Left hindlimb (tissue), 1 donor: ENCODE measurements at places on chromosomes 12 and 14.

DNA sequence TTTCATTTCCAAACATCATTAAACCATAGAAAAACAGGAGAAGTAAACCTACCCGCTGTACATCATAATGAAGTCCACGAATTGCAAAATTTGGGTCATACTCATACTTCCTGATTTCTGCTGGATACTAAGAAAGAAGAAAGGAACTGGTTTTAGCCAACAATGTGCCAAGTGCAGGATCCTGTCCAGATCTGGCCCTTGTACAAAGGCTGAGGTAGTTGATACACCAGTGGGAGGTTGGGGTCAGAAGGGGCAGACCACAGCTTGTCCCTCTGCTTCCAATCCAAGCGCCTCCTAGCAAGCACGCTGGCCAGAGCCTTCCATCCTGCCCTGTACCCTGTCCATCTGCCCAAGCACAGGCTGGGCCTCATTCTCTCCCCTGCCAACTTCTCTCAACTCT lies 34.2 kb downstream of the NT5DC3 start:
- DNase-seq, result no peak

DNA sequence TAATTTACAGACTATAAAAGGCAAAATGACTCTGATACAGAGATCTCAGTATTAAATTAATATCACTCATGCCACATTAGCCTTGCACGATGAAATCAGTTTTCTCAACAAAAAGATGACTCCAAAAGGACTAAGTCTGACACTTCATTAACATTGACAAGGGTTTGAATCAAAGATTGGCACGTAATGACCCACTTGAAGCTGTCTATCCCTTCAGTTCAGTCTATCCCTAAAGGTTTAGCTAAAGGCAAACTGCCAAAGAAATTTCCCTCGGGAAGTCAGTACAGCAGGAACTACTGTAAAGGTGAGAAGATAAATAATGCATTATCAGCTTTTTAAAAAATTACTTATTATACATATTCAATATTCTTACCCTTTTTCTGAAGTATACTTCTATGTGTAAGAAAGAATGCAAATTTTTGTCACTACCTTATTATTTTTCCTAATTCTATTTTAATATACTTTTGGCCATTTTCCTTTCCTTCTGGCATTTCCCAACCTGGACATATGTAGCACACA lies 127.1 kb downstream of the NELL2 start:
- DNase-seq, result no peak

GRCh38 chr12:110860833-110861296 lies 14.1 kb downstream of the CCDC63 start:
- DNase-seq, result no peak

DNA sequence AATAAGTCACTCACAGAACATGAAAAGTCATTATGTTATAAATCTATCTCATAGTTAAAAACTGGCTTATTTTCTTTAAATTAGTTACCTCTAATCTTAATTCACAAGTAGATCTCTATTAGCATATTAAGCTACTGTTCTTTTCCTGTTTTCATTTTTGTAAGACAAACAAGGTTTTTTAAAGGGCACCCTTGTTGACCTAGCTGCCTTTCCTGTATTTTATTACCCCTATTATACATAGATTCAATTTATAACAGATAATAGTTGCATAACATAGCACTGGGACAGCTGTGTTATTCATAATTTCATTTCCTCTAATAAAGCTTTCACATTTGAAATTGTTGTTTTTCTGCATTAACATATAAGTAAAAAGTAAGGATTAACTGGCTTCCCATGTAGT lies 1500.7 kb upstream of the FLRT2 start:
- DNase-seq, result no peak

- DNase-seq, result no peak
Observed at GRCh38 chr12:45801625-45802024, 72.1 kb downstream of the ARID2 start.

- DNase-seq, result peak; percentile 57
Observed at GRCh38 chr14:88256997-88257950, 65.8 kb downstream of the KCNK10 start.

- DNase-seq, result no peak
Observed at GRCh38 chr14:35632676-35633075, 98.7 kb downstream of the INSM2 start.

- DNase-seq, result no peak
Observed at GRCh38 chr12:76633415-76633814, 73.8 kb upstream of the OSBPL8 start.

- no peak for DNase-seq
Observed at GRCh38 chr12:50058743-50059312, 1.4 kb downstream of the ASIC1 start.

DNA sequence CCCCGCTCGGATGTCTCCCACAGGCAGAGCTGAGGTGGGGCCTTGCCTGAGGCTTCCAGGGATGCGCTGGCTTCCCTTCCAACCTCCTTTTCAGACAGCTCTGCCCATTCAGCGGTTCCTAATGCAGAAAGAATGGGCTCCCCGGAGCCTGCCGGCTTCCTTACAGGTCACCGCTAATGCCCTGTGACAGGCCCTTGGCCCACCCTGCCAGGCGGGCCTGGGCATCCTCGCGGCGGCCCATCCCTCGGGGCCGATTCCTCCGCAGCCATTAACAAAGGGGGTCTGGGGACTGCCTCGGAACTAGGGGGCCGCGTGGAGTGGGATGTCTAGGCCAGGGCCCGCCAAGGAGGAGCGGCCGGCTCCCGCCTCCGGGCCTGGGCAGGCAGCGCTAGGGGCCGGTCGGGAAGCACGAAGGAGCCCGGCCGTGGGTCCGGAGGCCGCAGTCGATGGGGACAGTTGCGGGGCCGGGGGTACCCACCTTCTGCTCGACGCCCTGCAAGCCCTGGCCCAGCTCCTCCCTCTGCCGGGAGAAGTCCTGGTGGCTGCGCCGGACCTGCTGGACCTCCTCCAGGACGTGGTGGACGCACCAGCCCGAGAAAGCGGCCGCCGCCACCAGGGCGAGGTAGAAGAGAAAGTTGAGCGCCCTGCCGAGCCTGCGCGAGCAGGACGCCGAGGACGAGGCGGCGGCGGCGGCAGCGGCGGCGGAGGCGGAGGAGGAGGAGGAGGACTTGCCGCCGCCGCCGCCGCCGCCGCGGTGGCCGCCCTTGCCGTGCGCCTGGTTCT lies 738 bp downstream of the CKAP4 start:
- peak; percentile 69 for DNase-seq

- peak; percentile 45 for DNase-seq
Observed at GRCh38 chr12:93361151-93361919, 16.4 kb upstream of the NUDT4 start.

DNA sequence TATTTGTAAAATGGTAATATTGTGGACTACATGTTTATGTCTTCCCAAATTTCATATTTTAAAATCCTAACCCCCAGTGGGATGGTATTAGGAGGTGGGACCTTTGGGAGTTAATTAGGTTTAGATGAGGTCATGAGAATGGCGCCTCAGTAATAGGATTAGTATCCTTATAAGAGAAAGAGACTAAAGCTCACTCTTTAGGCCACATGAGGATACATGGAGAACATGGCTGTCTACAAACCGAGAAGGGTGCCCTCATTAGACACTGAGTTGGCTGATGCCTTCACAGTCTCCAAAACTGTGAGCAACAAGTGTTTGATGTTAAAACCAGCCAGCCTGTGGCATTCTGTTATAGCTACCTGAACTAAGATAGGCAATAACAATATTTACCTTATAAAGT lies 58.3 kb upstream of the OTOGL start:
- DNase-seq, result no peak

GRCh38 chr14:101372894-101373620 lies 188.2 kb upstream of the DIO3 start:
- no peak for DNase-seq

GRCh38 chr12:88360343-88360742 lies 218.2 kb downstream of the TMTC3 start:
- no peak for DNase-seq

DNA sequence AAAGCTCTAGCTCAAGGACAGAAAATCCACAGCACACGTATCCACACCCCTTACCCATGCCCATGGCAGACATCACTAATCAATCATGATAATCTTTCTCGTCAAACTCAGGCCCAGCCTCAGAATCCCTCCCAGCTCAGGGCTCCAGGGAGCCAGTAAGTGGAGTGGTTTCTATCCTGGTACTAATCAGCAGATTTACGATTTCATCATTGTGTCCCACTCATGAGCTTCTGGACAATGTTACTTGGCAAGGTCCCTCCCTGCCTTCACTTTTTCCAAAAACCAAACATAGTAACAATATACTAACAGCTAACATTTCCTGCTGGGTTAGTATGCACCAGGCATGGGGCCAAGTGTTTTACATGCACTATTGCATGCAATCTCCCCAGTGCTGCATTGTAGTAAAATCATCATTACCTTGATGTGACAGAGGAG lies 45.8 kb upstream of the NCOR2 start:
- DNase-seq, result no peak

GRCh38 chr14:64693810-64694165 lies 10.4 kb upstream of the PLEKHG3 start:
- no peak for DNase-seq

DNA sequence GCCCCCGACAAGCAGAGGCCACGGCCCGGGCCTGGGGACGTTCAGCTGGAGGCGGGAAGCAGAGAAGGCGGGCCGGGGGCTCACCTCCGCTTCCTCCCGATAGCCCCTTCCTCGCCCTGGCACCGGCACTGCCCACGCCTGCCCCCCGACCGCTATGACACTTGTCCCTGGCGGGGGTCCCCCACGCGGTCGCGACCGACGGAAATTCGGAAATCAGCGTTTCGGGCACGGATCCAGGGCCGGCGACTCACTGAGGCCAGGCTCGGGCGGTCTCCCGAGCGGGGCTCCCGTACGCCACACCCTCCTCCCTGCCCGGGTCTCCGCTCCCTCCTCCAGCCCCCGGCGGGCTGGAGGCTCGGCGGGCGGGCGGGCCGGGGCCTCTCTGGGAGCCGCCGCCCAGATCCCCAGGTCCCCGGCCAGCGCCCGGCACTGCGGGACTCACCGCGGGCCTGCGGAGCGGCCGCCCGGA lies 581 bp downstream of the PITPNM2 start:
- DNase-seq, result peak; percentile 39

- no peak for DNase-seq
Observed at GRCh38 chr12:100215209-100215608, 14.6 kb downstream of the ACTR6 start.

DNA sequence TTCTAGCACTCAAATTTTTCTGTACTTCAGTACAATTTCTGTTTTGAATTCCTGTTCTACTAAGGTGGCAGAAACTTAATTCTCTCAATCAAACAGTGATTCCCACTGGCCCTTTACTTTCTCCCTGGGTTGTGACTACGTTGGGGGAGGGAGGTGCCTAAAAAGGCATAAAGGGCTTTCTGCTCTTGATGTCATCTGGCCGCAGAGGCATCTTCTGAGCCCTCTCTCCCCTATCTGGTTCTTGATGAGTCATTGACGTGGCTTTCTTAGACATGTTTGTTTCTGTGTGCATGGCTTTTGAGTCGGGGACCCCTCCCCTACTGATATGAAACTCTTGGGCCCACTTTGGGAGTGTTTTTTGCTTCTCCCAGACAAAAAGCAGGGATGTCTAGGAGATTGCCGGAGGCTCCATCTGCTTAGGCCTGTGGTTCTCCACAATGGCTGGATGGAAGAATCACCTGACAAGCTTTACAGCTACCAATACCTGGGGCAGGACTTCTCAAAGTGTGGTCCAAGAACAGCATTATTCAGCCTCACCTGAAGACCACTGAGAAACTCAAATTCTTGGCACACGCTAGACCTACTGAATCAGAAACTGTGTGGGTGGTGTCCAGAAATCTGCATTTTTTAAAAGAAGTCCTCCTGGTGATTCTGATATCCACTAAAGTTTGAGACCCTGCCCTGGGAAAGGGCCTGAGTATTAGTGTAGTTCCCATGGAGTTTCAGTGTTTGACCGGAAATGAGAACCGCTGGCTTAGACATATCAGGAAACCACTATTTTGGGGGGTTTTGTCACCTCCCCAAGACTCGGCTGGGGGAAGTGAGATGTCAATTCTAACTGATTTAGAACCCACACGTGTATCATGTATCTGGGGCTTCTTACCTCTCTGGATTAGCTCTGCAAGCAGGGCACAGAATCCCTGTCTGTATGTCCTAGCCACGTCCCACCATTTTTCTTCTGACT lies 395.7 kb upstream of the PDE3A start:
- no peak for DNase-seq

- DNase-seq, result peak; percentile 54
Observed at GRCh38 chr12:50057896-50058670, 687 bp downstream of the ASIC1 start.

GRCh38 chr14:55062517-55063351 lies 11.3 kb downstream of the MAPK1IP1L start:
- DNase-seq, result peak; percentile 30

GRCh38 chr12:116444590-116444943 lies 114.6 kb upstream of the MAP1LC3B2 start:
- no peak for DNase-seq

- DNase-seq, result no peak
Observed at GRCh38 chr12:30598889-30599288, 96.8 kb downstream of the IPO8 start.

DNA sequence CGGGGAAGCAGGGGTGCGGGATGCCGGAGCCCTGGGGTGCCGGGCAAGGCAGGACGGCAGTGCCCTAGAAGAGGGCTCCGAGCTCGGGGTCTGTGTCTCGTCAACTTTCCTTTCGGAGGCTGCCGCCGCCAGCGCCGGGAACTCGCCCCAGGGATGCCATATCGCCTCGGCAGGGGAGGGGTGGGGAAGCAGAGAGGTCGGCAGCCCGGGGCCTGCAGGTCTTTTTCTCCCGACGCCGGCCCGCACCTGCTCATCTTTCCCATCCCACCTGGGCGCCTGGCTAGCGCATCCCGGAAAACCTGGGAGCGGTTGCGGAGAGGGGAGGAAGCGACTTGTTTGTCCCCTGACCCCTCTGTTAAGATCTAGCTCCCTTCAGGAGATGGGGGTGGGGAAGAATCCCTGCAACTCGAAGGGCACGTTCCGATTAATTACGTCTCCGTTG lies 547 bp downstream of the CNTN1 start:
- no peak for DNase-seq

DNA sequence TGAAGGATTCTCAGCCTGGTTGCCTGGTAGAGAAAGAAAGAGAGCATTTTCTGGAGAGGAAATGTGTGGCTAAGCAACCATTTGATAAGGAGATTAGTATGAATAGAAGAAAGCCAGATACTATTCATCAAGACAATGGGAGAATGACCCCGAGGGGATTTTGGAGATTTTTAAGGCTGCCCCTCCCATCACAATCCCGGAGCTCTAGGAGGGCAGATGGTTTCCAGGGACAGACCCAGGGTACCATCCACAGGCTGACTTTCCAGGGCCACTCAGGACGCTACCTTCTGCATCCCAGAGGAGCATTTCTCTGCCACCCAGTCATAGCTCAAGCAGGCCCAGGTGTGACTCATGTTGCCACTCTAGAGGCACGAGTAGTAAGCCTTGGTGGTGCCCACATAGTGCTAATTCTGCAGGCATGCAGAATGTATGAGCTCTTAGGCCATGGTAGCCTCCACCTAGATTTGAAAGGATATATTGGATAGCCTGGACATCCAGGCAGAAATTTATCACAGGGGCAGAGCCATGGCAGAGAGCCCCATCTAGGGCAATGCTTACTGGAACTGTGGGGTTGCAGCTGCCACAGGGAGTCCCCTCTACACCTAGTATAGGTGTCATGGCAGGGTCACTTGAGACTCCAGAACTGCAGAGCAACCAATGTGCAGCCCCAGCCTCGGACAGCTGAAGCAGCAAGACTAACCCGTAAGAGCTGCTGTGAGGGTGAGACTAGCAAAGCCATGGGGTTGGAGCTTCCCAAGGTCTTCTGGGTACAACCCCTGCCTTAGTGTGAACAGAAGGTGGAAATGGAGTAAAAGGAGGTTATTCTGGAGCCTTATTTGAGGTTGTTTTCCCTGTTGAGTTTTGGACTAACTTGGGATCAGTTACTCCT lies 366.0 kb downstream of the ZFP36L1 start:
- no peak for DNase-seq
